ENCODE measurements at places on chromosomes 3 and 15.

- DNase-seq, result no peak
Observed at GRCh38 chr3:48478626-48479555, 25.1 kb downstream of the SHISA5 start.

DNA sequence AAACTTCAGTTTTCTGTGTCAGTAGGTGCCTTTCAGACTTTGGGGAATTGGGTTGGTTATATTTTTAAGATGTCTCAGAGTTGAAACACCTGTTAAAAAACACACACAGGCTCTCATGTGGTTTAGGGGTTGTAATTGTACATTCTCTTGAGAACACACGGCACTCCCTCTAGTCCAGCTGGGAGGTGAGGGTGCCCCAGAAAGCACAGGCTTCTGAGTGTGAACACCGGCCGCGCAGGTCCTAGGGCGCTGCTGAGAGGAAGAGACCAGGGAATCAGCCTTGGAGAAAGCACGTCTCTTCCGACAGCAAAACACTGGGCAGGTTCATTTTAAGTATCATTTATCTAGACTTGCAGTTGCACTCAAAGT, 68.0 kb upstream of the RPL35A start:
- no peak for DNase-seq

- DNase-seq, result no peak
Observed at GRCh38 chr3:11514191-11514821, 129.4 kb downstream of the VGLL4 start.

- DNase-seq, result no peak
Observed at GRCh38 chr15:88479169-88479568, 11.7 kb downstream of the MRPS11 start.

DNA sequence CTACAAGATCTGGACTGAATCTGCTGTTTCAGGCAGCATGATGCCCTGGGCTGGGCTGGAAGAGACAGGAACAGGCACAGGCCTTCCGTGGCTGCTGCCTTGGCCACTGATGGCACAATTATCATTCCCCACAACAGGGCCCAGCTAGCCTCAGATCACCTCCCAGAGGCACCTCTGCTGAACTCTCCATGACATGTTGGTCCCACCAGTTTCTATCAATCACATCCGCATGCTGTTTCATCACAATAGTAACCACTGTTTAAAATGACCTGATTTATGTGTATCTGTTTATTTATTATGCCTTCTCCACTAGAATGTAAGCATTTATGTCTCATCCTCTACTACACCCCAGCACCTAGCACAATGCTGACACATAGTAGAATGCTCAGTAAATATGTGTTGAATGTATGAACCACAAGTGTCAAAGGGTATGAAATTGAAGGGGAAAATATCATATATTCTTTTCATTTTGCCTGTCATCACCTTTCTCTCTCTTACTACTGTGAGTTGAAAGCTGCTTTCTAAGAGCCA, 32.7 kb upstream of the ZBTB38 start:
- DNase-seq, result no peak
